Cerebellar cortex (tissue), 1 donor: ENCODE measurements at places on chromosomes 6 and 20.

GRCh38 chr20:25283221-25283951 is 35.5 kb downstream of the PYGB start:
- no peak for DNase-seq

- DNase-seq, result no peak
Measured at GRCh38 chr20:6611911-6612605, 155.4 kb upstream of the BMP2 start.

DNA sequence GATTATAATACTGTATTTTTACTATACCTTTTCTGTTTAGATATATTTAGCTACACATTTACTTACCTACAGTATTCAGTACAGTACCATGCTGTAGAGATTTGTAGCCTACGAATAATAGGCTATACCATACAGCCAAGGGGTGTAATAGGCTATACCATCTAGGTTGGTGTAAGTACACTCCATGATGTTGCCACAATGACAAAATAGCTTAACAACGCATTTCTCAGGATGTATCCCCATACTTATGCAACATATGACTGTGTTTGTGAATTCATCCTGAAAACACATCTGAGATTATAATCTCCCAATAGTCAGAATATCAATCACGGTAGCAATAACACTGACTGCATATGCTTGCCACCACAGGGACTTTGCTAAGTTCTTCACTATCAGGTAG is 20.7 kb downstream of the B4GALT5 start:
- DNase-seq, result no peak

DNA sequence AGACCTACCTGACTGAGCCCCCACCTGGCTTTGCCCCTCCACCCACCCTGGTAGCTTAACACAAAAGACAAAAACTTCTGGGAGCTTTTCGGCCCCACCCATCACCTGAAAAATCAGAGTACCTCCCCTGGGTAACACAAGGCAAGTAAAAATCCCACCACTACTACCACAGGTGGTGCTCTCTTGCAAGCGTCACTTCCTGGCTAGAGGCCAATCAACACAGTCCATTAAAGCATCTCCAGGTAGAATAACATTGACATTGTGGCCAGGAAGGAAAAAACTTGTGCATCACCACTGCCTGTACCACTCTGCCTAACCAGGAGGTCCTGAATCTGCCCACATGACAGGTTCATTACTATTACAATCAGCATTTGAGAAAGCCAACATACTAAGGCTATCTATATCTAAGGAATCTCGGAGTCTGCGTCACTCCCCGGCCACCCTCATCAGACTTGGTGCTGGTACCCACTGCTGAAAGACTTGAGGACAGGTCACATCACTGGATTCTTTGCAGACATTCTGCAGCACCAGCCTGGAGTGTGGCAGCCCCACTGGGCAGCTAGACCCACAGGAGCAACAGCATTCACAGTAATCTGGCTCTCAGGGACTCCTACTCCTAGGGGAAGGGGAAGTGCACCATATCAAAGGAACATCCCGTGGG is 125.9 kb downstream of the CDK19 start:
- no peak for DNase-seq

DNA sequence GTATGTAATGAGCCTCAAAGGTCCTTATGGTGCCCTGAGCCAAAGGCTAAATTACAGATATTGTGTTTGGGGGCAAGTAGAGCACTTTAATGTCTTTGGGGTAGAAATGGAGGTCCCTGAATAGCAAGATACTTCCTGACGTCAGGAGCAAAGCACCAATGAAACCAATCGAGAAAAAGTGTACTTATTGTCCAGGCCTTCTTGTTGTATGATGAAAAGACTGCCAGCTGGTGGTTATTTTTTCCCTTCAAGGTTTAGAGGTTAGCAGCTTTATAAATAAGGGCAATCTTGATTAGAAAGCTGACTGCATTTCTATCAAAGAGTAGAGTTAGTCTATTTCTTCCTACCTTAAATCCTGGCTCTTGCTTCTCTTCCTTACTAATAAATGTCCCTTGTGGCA is 76.1 kb upstream of the HSF2 start:
- DNase-seq, result no peak

DNA sequence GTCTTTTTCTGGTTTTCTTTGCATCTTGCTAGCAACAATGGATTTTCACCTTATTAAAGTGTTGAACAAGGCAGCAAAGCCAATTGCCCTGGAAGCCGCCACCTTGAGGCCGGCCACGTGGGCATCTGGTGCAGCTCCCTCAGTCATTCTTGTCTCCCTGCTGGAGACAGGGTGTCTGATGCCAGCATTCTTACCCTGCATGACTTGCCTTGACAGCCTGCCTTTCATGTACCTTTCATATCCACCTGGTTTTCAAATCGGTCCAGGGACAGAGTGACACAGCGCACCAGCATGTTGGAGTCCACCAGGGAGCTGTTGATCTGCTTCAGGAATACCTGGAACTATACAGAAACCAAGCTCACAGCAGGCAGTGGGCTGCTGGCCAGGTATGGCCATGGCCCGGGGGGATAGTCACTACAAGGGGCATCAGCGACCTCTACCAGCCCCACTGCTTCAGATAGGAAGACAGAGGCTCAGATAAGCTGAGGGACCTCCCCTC is 49.8 kb downstream of the MYH7B start:
- DNase-seq, result peak; percentile 70

GRCh38 chr6:36201612-36202011 is 5.1 kb downstream of the BRPF3 start:
- DNase-seq, result no peak

GRCh38 chr6:21208081-21208795 is 385.3 kb upstream of the SOX4 start:
- no peak for DNase-seq

GRCh38 chr20:59352990-59353389 is 52.6 kb downstream of the EDN3 start:
- DNase-seq, result no peak

GRCh38 chr6:110542311-110543024 is 66.1 kb upstream of the SLC22A16 start:
- DNase-seq, result no peak

DNA sequence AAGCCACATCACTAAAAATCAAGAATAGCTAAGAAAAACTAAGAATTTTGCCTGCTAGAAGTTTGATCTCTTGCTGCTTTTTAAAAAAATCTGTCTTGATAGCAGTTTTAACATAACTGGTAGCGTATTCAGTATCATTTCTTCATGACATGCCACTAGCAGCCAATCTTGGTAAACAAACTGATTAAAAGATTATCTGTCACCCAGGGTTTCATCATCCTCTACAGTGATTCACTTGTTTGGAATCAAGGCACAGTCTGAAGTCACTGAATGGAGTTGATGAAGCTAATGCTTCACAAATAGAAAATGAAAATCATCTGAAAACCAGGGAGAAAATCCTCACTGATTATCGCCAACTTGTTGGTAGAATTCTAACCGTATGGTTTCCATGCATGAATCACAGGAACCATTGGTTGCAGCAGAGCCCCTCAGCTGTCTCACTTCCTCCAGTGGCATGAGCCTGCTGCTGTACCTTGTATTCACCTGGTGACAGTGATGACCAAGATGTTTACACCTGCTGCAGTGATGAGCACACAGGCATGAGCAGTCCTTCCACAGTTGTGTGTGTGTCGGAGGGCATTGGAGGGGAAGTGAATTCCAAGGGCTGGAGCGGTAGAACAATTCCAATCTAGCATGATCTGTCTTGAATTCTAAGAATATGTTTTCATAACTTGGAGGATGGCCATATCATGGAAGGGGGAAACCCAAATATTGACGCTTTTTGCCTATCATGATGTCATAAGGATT is 275.0 kb downstream of the KHDC1L start:
- DNase-seq, result no peak

- DNase-seq, result no peak
Measured at GRCh38 chr20:59750209-59750840, 146.0 kb downstream of the PHACTR3 start.

- DNase-seq, result no peak
Measured at GRCh38 chr6:157496534-157497095, 115.6 kb downstream of the ZDHHC14 start.

DNA sequence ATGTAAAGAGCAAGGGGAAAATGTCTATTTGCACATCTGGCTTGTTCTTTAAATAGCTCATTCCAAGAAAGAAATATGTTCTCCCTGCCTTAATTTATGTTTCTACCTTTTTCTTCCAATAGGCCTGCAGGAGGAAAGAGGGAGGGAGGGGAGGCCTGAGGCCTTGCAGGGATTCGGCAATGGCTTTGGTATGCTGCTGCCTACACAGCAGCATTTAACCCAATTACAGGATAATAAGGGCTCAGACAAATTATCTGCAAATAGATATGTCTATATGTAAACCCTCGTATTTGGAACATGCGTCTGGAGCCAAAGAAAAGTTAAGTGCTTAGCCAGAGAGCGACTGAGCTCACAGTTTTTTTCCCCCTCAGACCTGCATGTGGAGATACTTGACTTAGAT is 277.2 kb downstream of the CDC5L start:
- no peak for DNase-seq

DNA sequence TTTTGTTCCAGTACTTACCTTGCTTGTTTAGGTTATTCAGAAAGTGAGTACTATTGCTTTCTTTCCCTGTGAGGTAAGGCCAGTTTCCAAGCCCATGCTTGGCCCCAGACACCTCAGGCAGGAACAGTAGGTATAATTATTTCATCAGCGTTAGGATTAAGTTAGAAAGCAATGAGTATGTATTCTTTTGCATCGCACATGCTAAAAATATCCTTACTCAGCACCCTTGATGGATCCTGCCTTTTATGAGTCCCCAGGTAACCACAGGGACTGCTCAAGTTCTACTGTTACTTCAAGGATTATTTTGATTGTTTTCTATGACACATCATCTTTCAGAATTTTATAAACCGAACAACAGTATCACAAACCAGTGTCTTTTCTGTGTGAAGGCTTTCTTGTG is 128.9 kb downstream of the FARS2 start:
- DNase-seq, result no peak
